ENCODE measurements at places on chromosomes 12 and 14.

- DNase-seq: no peak
These were observed 1105.4 kb downstream of the VRK1 start for GRCh38 chr14:97902630-97903029.

- DNase-seq: no peak
These were observed 2.4 kb downstream of the FOS start for GRCh38 chr14:75280831-75281653.

- no peak for DNase-seq
These were observed 518.5 kb downstream of the SOX5 start for GRCh38 chr12:23431006-23431405.

- no peak for DNase-seq
These were observed 11.7 kb upstream of the ASB8 start for GRCh38 chr12:48169011-48169410.

DNA sequence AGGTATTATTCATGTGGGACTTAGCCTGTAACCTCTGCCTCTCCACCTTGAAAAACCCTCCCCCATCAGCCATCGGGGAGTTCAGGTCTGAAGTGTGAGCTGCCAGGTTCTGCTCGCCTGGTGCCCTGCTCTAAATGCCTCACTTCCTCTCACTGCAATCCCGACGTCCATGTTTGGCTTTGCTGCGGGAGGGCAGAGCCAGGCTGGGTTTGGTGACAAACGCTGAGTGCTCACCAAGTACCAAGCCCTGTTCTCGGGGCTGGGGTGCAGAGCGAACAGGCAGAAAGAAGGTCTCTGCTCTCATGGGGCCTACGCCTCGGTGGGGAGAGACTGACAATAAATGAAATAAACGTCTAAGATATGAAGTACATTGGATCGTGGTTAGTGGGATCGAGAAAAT, 2.1 kb upstream of the ADGRD1 start:
- no peak for DNase-seq

DNA sequence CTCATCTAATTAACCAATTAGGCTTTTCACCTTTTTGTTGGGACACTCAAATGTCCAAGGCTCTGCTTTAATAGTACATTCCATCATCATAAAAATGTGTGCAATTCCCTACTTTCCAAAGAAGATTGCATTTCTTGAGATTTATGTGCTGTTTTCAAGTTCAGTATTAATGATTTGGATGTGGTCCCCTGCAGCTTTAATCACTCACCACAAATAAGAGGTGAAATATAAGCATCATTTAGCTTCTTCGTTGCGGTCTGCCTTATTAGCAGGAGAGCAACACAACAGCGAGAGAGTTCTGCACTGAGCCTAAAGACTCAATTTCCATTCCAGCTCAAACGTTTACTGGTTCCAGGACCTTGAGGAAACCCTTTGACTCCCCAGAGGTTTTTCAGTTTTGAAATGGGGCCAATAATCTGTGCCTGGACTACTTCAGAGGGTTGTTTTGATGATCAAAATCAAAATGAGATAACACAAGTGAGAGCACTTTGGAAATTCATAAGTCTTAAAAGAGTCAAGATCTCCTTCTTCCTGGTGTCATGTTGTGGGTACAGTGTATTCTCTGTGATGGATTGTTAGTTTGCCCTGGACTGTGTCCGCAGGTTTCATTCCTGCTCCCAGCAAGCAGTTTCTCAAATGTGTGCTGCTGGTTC, 53.1 kb downstream of the RERG start:
- DNase-seq: no peak

DNA sequence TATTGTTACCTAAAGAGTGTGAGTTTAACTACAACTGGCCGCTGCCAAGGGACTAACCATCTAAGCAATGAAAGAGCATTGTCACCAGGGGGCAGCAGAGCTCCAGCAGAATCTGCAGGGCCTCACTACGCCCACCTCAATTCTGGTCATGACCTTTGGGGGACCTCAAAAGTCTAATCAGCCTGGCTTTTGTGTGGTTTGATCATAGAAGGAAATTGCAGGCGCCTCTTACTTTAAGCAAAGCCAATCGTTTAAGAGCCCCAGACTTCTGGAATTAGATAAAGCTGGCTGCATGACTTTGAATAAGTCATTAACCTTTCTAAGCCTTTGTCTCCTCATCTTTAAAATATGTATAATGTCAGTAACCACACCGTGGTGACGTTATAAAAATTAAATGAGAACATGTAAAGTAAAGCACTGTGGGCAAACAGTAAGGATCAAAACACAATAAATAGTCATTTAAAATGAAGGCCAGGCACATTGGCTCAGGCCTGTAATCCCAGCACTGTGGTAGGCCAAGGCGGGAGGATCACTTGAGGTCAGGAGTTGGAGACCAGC, 58.6 kb downstream of the TBX3 start:
- no peak for DNase-seq

DNA sequence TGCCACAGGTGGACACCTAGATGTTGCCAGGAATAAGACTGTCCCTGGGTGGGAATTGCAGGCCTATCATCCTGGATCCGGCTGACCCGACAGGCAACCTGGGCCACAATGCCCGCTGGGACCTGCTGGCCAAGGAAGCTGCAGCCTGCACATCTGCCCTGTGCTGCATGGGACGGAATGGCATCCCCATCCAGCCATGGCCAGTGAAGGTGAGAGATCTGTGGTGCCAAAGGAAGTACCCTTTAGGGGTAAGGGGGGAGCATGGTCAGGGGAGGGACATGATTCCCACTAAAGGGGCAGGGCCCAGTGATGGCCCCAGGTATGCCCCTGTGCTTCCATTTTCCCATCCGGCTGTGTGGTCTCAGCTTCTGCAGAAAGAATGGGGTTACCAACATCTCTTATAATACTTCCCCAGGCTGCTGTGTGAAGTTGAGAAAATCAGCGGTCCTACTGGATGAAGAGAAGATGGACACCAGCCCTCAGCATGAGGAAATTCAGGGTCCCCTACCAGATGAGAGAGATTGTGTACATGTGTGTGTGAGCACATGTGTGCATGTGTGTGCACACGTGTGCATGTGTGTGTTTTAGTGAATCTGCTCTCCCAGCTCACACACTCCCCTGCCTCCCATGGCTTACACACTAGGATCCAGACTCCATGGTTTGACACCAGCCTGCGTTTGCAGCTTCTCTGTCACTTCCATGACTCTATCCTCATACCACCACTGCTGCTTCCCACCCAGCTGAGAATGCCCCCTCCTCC, 8.6 kb upstream of the OAS2 start:
- DNase-seq: no peak

GRCh38 chr12:112868459-112869041, 38.2 kb upstream of the OAS1 start:
- DNase-seq: no peak

GRCh38 chr12:124523071-124523470, 44.3 kb downstream of the NCOR2 start:
- DNase-seq: no peak

DNA sequence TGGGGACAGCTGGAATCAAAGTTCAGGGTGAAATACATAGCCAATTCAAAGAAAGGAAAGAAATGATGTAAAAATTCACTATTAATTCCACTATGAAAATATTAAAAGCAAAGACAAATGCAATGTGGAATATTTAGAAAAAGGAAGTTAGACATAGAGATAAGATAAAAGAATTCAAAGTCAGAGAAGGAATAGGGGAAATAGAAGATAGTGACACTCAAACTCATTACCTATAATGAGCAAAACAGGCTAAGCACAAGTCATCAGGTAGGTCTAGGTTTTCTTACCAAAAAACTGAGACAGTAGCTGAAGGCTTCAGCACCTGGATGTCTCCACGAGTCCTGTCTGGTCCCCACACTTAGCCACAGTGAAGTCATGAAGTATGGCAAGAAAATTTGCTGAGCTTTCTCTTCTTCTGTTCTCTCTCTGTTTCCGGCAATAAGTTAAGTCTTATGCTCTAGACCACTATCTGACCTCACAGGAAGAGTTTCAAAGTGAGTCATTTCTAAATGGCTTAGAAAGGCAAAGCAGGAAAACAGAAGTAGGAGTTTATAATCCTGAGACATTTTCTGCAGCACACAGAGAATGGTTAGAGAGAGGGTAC, at the start of gene C3AR1:
C3AR1 (minus strand) TSS at position 369 of the 604 bp plus-strand sequence. CDS start 6,174 bp downstream, outside the sequence.
- no peak for DNase-seq
